Endothelial cell (in vitro differentiated cells): ENCODE measurements at places on chromosomes 5 and 9. TPM values are rescaled to one million over a fixed set of nuclear protein-coding genes. Genes with fewer than 3 reads are reported as not detected.

DNA sequence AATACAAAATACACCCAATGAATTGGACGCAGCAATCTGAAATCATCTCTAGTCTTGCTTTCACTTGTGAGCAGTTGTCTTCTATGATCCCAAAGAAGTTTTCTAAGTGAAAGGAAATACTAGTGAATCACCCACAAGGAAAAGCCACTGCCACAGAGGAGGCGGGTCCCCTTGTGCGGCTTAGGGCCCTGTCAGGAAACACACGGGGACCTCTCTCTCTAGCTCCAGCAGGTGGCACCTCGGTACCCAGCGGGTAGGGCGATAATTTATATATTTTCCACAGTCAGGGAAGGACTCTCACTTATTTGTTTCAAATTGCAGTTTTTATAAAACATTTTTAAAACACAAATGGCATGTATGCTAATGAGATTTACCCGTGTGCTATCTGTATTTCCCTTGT, 417.1 kb downstream of the KDM4C start:
- peaks cover 24% of the 10 kb centered on the region for H3K4me1 ChIP-seq
- H3K36me3 ChIP-seq: peaks cover 4% of the 10 kb centered on the region
- H3K27ac ChIP-seq: no peak overlapping the region
- DNase-seq: no peak
- H3K27me3 ChIP-seq: peaks cover 6% of the 10 kb centered on the region

GRCh38 chr5:2047341-2047927, 164.7 kb upstream of the IRX4 start:
- H3K27ac ChIP-seq: no peak overlapping the region
- no peaks in the 10 kb centered on the region for H3K27me3 ChIP-seq
- no peaks in the 10 kb centered on the region for H3K36me3 ChIP-seq

DNA sequence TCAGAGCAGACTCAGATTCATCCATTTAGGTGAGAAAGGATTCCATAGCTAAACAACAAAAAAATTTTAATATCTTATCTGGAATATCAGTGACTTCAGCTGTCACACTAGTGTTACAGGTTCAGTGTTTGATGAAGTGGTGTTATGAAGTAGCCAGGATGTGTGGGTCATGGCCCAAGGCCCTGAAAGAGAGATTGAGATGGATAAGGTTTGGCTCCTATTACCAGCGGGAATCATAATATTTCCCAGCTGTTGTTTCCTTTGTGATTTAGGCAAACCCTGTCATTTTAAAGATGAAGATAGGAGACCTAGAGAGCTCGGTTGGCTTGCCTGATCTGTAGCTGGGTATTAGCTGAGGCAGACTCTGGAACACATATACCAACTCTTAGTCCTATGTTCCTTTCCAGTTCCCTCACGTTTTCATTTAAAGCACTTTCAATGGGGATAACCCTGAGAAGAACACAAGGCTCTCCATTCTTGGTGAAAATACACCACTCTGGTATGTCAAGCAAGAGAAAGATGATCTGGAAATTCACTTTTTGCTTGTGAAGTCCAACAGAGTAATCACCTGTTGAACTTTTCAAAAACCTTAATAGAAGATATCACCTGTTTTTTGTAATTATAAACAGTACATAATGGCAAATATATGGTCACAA, 54.8 kb downstream of the SV2C start:
- H3K4me1 ChIP-seq: no peaks in the 10 kb centered on the region
- no peaks in the 10 kb centered on the region for H3K27me3 ChIP-seq
- no peaks in the 10 kb centered on the region for H3K36me3 ChIP-seq

DNA sequence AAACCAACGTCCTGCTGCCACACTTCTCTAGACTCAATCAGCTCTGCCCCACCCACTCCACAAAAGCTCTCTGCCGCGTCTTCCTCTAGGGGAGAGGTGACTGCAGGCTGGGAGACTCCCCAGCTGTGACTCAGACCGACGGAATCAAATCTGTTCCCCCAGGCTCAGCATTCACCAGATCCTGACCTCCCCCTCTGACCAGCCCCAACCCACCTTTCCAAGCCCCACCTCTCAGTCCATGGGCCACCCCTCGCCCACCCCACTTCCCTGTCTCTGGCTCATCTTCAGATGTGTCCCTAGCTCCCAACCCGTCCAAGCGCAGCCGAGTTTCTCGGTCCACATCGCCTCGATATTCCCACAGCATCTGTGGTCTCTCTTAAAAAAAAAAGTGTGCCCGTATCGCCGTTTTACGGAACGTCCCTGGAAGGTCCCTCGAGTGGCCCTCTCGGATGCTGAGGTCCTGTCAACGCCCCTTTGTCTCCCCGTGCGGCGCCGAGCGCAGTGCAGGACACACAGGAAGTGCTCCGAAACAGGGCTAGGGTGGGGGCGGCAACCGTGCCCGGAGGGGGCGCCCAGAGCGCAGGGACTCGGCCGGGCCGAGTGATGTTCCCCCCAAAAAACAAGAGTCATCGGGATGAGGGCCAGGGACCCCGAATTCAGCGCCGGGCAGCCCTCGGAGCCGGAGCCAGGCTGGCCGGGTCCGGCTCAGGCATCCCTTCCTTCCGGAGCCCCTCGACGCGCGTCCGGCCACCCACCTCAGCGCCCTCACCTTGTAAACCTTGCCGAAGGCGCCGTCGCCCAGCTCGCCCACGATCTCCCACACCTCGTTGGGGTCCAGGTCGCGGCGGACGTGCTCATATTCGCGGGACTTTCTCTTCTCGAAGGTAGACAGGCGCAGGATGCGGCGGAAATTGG, 649 bp downstream of the STK10 start:
- peak overlapping the region; percentile 83 for H3K27ac ChIP-seq
- peak overlapping the region; percentile 98 for H3K4me3 ChIP-seq
- H3K27me3 ChIP-seq: peaks cover 7% of the 10 kb centered on the region
- peaks cover 3% of the 10 kb centered on the region for H3K36me3 ChIP-seq
- peak; percentile 21 for DNase-seq

The ZFP2 gene
- total RNA-seq: 2.8 TPM

The ANKRD18B gene
- total RNA-seq: 0.41 TPM

- peaks cover 13% of the 10 kb centered on the region for H3K36me3 ChIP-seq
- H3K4me3 ChIP-seq: no peak within 1 kb of the TSS
- H3K4me1 ChIP-seq: no peaks in the 10 kb centered on the region
- peak; percentile 68 for DNase-seq
- H3K27me3 ChIP-seq: peaks cover 21% of the 10 kb centered on the region
- no peak within 1 kb of the TSS for H3K27ac ChIP-seq
These were observed at the start of gene LHX3 for GRCh38 chr9:136204838-136205706. TSS of gene LHX3 (minus strand) at chr9:136205128. CDS start at chr9:136205012, 116 bp downstream.

- H3K4me1 ChIP-seq: no peaks in the 10 kb centered on the region
- DNase-seq: no peak
- H3K27ac ChIP-seq: no peak overlapping the region
- no peak overlapping the region for H3K4me3 ChIP-seq
- H3K27me3 ChIP-seq: peaks cover 7% of the 10 kb centered on the region
These were observed 185.9 kb upstream of the PANK3 start for GRCh38 chr5:168765086-168765550.

DNA sequence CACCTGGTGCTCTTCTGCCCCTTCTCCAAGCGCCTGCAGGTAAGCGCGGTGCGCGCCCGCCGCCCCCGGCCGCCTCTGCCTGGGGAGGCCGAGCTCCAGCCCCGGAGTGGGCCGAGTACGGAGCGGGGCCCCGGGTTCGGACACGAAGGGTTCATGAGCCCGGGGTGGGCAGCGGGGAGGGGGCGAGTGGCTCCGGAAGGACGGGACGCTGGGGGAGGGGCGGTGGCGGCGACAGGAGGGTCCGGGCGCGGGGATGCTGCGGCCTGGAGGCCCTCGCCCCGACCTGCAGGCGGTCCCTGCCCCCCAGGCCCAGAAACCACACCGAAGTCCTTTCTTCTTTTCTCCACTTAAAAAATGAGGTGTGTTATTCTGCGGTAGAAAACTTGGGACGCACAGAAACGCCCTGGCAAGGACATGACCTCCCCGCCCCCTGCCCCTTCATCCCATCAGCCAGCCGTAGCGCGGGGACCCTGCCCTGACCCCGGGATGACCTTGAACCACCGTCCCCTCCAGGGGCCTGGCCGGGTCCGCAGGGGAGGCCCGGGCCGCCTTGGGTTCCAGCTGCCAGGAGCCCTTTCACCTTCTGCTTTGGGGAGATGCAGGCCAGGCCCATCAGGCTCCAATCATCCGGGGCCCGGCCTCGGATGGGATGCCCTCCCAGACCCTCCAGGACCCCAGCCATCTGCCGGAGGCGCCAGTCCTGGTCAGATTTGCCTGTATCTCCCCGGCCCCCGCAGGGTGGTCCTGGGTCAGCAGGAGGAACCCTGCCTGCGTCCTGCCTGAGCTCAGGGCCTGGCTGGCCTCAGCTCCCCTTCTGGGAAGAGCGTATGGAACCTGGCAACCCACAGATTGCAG, 545 bp downstream of the DIPK1B start:
- peaks cover 18% of the 10 kb centered on the region for H3K27me3 ChIP-seq
- DNase-seq: no peak
- H3K27ac ChIP-seq: peak overlapping the region; percentile 70

DNA sequence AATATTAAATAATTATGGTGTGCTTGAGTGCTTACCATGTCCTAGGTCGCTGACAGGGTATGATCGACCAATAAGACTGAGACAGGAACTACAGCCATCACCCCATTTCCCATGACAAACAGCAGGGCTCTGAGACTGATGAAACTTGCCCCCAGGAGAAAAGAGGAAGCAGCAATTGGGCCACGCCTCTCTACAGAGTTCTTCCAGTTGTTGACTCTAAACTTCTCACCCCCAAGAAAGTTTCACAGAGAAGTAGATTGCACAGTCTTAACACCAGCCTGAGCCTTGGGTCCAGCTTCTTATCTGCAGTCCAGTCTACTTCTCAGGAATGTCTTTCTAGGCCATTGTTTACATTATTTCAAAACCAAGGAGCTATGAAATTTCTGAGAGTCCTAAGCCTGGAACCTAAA, 182.2 kb upstream of the ANKRD55 start:
- no peak for DNase-seq
- no peak overlapping the region for H3K4me3 ChIP-seq
- H3K4me1 ChIP-seq: no peaks in the 10 kb centered on the region
- no peaks in the 10 kb centered on the region for H3K36me3 ChIP-seq

The LCN6 gene
- not detected for total RNA-seq

DNA sequence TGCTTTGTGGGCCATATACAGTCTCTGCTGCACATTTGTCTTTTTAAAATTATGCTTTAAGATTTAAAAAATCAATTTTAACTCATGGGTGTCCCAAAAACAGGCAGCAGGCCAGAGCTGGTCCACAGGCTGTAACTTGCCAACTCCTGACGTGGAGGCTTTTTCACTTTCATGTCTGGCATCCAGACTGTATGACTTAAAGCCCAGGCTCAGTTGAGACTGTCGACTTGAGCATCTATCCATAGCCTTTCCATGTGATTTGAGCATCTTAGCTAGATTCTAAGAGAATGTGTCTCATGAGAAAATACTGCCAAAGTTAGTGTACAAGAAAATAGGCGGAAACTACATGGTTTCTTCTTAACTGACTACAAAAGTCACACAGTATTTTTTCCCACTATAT, 559.0 kb upstream of the TUSC1 start:
- no peak for DNase-seq
- H3K27ac ChIP-seq: no peak overlapping the region
- no peaks in the 10 kb centered on the region for H3K4me1 ChIP-seq
- H3K36me3 ChIP-seq: no peaks in the 10 kb centered on the region
- no peaks in the 10 kb centered on the region for H3K27me3 ChIP-seq

DNA sequence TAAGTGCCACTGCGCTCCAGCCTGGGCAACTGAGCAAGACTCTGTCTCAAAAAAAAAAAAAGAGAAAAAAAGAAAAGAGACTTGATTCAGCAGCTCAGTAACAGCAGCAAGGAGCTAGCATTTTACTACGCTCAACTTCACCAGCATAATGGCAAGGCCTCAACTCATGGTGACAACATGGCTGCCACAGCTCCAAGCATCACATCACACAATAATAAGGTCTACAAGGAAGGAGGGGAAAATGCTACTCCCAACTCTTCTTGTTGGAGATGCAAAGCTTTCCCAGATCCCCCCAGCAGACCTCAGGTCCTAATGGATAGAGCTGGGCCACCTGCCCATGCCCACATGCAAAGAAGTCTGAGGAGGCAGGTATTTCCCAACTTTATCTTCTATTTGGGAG, 86.2 kb upstream of the RAPGEF1 start:
- H3K4me1 ChIP-seq: no peaks in the 10 kb centered on the region
- H3K4me3 ChIP-seq: no peak overlapping the region
- DNase-seq: no peak
- H3K27me3 ChIP-seq: peaks cover 3% of the 10 kb centered on the region
- H3K36me3 ChIP-seq: peaks cover 3% of the 10 kb centered on the region

DNA sequence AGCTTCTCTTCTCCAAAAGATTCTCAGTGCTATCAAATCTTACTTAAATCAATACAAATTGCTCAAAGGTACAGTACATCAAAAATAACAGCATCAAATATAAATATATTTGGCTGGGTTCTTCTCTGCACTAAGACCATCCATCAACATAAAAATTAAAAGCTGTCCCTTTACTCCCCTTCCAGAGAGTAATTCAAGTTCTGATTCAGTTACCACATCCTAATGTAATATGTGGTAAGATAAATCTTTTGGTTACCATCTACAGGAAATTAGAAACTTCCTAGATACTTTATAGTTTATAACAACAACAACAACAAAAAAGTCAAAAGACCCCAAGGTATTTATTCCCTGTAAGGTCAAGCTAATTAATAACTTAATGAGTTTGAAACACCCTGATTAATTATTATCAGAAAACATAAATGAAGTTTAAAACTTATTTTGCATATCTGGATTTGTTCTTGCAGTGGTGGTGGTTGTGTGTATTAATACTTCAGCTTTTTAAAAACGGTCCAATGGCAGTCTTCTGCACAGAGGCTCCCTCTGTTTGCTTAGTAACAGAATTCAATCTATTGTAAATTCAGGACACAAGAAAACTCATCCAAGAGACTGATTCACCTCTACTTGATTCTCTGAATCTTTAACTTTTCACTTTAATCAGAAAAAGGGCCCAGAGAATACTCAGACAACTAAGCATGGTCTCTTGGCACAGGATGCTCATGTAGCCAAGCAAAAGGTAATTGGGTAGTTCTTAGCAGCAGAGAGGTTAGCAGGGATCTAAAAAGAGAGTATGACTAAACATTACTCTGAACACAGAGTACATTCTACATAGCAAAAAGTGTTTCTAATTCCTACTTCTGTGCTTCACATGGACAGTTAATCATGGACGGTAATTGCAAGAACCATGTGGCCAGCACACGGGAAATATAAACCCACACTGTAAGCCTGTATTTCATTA, 20.1 kb downstream of the DIAPH1 start:
- H3K36me3 ChIP-seq: peaks cover 8% of the 10 kb centered on the region
- H3K4me3 ChIP-seq: no peak overlapping the region
- H3K27ac ChIP-seq: no peak overlapping the region
- no peaks in the 10 kb centered on the region for H3K27me3 ChIP-seq
- no peak for DNase-seq

- H3K27ac ChIP-seq: no peak overlapping the region
- peaks cover 15% of the 10 kb centered on the region for H3K4me1 ChIP-seq
- no peak overlapping the region for H3K4me3 ChIP-seq
- H3K27me3 ChIP-seq: no peaks in the 10 kb centered on the region
- no peaks in the 10 kb centered on the region for H3K36me3 ChIP-seq
- DNase-seq: no peak
These were observed 197.7 kb upstream of the CDKN2B start for GRCh38 chr9:22206833-22207232.
